ENCODE measurements at places on chromosomes 13 and 19.

DNA sequence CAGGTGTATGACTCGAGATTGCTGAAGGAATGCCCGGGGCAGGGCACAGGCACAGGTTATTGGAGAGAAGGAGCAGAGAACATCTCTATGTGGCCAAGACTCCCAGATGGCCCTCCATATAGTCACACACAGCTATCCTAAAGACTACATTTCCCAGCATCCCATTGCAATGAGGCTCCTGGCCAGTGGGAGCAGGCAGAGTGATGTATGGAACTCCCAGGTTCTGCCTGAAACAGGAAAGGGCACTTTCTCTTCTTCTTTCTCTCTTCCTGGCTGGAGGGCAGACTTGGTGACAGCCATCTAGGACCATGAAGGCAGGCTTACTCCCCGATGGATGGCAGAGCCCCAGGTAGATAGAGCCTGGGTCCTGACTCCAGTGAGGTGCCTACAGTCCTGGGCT, 13.5 kb downstream of the PPP1R13L start:
- DNase-seq: no peak

DNA sequence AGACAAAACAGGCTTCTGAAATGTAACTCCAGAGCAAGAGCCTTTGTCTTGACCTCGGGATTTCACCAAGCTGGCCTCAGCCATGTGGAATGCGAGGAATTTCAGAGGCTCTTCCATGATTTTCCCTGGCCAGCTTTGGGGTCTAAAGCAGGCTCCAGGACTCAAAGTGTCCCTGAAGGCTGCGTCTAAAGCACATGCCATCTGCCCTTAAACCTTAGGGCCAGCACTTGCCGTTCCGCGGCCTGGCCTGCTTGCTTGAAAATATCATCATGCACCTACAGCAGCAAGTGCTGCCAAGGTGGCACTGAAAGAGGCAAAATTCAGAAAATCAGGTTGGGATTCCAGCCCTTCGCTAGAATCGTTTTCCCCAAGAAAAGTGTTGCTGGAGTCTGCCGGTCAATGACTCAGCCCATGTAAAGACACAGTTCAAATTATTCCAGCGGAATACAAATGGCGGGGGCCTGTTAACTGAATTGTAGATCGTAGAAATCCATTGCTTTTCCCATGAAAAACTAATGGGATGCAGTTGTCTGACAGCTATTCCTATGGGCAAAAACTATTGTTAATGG, 105.7 kb upstream of the RAP2A start:
- DNase-seq: peak; percentile 41

DNA sequence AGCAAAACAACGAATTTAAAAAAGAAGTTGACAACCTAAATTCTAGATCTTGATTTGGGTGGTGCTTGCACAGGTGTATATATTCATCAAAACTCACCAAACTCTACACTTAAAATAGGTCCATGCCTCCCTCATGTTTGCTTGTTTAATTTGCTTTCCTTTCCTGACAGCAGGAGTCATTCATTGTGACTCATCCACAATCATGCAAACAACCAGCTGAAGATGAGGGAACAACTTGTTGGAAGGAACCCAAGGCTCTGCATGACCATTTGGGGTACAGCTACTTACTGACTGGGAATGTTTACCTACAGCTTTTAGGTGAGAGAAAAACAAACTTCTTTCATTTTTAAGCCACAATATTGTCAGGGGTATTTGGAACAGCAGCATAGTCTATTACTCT, 96.6 kb downstream of the RXFP2 start:
- DNase-seq: peak; percentile 13

- DNase-seq: no peak
Measured at GRCh38 chr13:90835826-90836225, 511.7 kb upstream of the MIR17HG start.

DNA sequence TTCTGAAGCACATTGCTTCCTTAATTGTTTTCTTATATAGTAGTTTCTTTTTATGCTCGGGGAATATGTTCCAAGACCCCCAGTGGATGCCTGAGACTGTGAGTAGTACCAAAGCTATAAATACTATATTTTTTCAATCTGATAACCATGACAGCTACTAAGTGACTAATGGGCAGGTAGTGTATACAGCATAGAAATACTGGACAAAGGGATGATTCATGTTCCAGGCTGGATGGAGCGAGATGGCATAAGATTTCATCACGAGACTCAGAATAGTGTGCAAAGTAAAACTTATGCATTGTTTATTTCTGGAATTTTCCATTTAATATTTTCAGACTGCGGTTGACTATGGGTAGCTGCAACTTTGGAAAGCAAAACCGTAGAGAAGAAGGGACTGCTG, 47.9 kb upstream of the OLFM4 start:
- DNase-seq: no peak

DNA sequence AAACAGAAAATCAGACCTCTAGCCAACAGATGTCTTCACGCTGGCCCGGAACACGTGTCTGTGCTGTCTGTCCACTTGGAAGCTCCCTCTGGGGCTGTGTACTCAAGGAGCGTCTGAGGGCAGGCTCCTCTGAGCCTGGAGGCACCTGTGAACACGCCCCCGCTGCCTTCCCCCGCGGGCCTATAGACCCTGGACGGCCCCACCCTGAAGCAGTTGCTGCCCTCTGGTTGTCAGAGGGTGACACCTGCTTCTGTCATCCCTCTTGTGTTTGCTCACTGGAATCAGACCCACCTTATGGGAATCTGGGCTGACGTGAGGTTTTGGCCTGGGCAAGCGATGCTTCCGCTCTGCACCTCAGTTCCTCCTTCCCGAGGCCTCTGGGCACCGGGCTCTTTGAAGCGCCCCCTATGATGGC, 19.2 kb downstream of the EPN1 start:
- DNase-seq: no peak

- no peak for DNase-seq
Measured at GRCh38 chr13:111139873-111140561, 24.9 kb downstream of the ARHGEF7 start.

- no peak for DNase-seq
Measured at GRCh38 chr13:28566283-28566682, 71.4 kb upstream of the FLT1 start.

GRCh38 chr19:46967578-46968032, 52.0 kb upstream of the NPAS1 start:
- no peak for DNase-seq

GRCh38 chr13:30965380-30965779, 32.9 kb downstream of the TEX26 start:
- DNase-seq: no peak

GRCh38 chr19:15457701-15458484, 6.5 kb downstream of the RASAL3 start:
- no peak for DNase-seq

DNA sequence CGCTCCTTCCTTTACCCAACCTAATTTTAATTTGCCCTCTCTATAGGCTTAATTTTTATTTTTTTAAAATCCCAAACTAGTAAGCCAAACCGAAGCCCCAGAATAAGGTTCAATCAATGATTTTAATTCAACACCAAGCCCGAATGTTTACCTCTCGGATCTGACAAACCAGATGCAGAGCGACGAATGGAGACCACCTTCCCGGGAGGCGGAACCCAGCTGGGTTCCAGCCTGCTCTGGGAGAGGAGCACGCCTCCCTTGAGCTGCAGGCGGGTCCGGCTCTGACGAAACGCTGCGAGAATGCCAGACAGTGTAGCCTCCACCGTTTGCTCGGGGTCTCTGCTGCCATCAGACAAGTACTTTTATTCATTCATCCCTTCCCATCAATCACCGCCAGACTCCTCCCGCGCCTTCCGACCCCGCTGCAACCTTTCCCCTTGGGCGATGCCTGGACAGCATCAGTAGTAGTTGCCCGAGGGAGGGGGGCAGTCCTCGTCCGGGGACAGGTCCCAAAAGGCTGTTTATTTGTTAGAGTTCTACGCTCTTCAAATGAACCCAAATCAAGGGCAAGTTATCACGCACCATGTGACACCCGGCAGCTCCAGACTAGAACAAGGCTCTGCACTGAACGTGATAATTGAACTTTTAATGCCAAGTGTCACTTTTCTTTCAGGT, 752 bp upstream of the EDNRB start:
- no peak for DNase-seq

DNA sequence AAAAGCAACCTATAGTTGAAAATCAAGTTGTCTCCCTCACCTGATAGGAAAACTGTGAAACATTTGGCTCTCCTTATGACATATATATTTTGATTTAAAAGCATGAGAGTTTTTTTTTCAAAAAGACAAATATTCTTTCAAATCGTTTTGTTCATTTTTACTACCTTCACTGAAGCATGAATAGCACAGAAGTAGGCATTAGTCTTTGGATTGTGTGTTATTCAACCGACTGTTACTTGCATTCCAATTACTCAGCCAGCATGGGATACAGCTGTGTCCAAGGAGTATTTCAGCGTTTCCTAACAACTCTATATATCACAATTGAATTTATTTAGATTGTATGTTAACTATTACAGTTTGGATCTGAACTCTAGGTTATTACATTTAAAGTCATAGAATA, 135.2 kb downstream of the PCDH9 start:
- no peak for DNase-seq

DNA sequence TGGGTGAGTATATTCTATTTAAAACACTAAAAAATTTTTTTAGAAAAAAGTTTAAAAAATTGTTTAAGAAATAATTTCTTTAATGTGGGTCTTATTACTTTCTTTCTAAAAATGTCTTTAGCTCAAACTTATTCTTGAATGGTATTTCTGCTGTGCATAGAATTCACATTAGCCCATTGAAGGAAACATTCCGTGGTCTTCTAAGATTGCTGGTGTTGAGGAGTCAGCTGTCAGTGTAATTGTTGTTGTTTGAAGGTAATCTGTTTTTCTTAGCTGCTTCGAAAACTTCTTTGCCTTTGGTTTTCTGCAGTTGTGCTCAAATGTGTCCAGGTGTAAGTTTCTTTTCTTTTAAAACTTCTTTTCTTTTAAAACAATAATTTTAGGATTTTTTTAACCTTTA, 85.4 kb upstream of the KLF12 start:
- DNase-seq: no peak

DNA sequence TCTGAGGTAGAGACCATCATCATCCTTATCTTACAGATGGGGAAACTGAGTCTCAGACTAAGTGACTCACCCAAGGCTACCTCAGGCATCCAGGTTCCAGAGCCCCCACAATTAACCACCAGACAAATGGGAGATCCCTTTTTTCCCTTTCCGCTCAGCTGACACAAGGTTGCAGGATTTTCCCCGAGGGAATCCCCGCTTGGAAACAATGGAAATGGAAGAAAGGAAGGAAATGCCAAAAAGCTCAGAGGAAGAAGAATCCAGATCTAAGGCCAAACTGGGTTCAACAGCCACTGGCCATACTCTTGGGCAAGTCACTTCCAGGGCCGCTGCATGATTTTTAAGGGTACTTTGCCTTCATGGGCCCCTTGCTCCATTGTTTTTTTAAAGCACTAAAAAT, 1.6 kb downstream of the ZNF71 start:
- DNase-seq: no peak

DNA sequence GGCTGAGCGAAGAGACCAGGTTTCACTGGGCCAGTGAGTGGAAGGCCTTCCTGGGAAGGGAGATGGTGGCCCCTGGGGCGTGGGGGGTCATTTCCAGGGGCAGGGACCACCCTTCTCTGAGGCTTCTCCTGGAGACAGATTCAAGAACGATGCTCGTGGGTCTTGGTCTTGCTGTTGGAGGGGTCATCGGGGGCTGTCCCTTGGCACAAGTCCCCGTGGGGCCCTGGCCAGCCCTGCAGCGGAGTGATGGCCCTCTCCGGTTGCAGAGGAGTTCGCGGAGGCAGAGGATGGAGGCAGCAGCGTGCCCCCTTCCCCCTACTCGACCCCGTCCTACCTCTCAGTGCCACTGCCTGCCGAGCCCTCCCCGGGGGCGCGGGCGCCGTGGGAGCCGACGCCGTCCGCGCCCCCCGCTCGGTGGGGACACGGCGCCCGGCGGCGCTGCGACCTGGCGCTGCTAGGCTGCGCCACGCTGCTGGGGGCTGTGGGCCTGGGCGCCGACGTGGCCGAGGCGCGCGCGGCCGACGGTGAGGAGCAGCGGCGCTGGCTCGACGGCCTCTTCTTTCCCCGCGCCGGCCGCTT, 4.8 kb downstream of the TTC9B start:
- DNase-seq: no peak

DNA sequence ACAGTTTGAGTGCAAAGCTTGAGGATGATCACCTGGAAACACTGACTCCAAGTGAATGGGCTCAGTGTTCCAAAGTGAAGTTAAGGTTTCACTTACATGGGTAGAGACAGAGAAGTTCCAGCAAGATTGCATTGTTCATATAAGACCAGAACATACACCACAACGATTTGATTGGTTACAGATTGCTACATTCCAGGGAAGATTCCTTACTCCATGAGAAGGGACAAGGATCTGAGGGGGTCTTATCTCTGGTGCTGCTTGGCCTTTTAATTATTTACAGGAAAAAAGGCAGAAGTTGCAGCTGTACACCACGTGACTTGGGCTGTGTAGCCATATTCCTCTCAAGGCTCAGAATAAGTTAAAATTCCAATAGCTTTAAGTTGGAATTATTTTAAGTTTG, 12.3 kb downstream of the WDFY2 start:
- DNase-seq: no peak

DNA sequence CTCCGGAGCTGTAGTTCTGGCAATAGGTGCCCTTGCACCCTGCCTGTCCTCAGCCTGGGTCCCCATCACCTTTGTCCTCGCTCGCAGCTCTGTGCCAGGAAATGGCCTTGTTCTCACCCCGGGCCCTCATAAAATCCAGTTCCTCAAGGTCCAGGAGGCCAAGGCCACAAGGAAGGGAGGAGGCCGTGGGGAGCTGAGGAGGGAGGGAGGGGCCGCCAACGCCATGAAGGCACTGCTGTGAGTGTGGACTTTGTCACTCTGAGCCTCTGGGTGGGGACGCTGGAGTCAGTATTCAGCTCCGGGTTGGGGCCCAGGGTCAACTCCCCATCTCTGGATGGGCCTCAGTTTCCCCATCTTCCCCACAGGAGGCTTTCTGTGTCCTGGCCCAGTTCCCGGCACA, 9.2 kb upstream of the GNA11 start:
- no peak for DNase-seq

GRCh38 chr19:47005873-47006272, 13.8 kb upstream of the NPAS1 start:
- no peak for DNase-seq

DNA sequence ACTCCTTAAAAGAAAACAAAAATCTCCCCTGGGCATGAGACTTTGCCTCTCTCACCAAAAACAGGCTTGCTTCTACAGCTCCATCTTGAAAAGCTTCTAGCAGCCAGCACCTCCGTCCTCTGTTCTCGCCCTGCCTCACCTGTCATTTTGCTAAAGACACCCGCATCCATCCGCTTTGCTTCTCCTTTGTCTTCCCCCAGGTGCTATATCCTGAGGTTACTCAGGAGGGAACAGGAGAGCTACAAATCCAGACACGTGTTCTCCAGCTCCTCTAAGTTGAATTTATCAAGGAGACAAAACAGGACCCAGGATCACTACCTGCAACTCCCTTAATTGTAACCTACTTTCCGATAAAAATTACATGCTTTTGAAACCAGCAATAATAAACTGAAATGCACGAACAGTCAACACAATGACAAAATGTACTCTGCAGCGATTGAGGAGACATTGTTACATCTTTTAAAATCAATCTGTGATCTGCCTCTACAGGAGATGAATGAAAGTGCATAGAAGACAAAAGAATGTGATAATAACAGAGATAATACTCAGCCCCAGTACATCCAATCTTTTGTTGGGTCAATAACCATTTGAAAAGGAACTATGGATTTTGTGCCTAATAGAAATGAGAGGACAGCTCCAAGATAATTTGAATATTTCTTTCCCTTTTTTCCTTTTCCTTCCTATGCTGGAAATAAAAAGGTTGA, 221.2 kb downstream of the DCLK1 start:
- DNase-seq: no peak

- no peak for DNase-seq
Measured at GRCh38 chr19:13795595-13796300, 505 bp downstream of the ZSWIM4 start.
